ENCODE measurements at places on chromosomes 3 and 15.

- DNase-seq = no peak
Measured at GRCh38 chr3:11588755-11589154, 55.0 kb downstream of the VGLL4 start.

- DNase-seq = no peak
Measured at GRCh38 chr3:123708531-123708930, 123.7 kb upstream of the HACD2 start.

DNA sequence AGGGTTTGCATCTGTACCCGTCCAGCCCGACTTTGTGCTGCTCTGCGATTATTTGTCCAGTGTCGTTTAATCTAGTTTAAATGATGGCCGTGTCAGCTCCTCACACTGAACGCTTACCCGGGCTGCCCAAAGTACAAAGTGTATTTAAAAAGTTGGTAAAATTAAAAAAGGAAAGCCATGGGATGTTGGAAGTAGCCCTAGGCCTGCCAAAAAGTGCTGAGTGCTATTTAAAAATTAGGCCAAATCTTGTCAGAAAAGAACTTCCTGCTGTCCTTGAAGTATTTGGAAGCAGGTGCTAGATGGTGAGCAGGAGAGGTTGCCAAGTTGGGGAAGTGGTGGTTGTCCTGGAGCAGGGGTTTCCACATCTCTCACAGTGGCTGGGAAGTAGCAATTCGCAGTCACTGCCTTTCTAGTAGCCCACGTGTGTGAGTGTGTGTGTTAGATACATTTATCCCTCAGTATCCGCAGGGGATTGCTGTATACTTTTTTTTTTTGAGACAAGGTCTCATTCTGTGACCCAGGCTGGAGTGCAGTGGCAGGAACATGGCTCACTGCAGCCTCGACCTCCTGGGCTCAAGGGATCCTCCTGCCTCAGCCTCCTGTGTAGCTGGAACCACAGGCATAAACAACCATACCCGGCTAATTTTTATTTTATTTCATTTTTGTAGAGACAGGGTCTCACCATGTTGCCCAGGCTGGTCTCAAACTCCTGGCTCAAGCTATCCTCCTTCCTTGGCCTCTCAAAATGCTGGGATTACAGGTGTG, 664 bp downstream of the PPCDC start:
- DNase-seq = no peak

GRCh38 chr15:39819533-39819932, 36.9 kb upstream of the FSIP1 start:
- no peak for DNase-seq

DNA sequence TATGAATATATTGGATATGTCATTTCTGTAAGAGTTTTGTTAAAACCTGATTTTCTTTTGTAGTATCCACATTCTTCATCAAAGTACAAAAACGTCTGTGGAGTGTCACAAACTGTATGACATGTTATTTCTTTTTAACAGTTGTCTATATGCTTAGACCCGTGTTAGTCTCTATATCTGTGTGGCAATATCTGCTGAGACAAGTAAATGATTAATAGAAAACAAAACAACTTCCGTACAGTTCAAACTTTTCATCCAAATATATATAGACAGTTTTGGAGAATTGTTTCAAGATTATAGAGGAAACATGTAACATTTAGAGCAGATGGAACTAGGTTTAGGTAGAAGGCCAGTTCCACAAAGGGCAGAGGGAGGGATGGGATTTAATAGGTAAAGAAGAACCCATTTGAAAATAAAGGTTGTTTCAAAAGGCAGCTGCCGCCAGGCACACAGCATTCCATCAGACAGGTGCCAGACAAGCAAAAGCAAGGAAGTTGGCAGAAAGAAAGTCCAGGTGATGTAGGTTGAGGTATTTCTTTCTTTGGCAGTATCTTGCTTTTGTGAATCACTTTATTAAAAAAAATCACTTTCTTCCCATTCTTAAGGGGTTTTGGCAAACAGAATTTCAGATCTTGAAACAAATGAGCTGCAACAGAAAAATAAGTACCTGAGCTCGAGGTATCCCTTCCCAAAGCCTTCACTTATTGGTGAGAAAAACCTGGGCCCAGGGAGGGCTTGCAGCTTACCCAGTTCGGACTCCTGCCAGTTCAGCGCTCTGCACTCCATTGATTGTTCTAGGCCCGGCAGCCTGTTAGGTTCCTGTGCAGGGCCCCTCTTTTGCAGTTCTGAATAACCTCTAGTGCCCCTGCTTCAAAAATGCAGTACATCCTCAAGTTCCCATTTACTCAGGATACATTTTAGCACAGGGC, 49.0 kb downstream of the LRRN1 start:
- DNase-seq = no peak

- DNase-seq = no peak
Measured at GRCh38 chr3:171178714-171179113, 152.2 kb upstream of the SLC2A2 start.

GRCh38 chr15:39685367-39685766, 97.3 kb downstream of the FSIP1 start:
- no peak for DNase-seq

DNA sequence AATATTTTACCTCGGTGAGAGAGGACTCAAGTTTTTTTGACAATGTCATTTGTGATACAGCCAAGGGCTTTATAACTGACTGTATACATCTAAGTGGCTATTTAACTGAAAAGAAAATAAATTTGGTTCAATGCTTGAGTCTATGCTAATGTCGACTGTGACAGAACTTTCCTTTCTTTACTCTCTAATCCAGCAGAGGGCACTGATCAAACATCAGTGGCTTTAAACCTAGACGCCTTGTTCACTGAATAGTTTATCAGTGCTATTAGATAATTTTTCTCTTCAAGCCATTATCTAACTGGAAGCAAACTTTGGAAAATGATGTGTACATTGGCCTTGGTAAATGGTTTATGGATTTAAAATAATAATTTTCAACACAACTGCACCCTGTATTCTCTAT, 285.1 kb downstream of the CHL1 start:
- no peak for DNase-seq

DNA sequence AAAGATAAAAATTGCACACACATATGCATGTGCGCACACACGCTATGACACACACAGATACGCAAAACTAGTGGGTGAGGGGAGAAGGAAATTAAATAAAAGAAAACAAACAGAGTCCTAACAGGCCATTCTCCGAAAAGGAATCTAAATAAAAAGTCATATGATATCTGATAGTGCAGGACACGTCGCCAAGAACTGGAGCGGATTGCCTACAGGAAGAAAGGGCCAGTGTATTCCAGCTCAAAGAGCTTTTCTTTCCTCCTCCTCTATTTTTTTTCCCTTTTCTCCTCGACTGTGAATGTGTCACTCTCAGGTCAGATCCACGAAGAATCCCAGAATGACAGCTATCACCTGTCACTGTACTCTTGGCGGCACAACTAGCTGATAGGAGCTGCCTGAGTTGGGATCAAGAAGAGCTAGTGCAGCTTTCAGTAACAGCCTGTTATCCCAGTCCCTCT, 157.8 kb downstream of the TIGIT start:
- no peak for DNase-seq

DNA sequence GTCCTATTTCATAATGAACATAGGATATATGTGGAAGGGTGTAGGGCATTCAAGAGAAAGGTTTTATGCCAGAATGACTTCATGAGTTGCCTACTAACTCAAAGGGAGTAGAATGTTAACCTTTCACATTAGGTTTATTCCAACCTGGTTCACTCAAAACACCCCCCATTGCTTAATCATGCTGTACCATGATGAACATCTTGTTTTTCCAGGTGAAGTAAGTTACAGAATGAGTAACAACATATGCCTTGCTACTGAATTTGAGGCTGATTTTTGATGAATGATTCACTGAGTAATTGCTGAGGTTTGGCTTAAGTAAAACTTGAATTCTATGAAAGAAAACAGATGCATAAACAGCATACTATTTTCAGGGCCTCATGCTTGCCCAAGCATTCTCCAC, 5.9 kb upstream of the CLDN16 start:
- no peak for DNase-seq

DNA sequence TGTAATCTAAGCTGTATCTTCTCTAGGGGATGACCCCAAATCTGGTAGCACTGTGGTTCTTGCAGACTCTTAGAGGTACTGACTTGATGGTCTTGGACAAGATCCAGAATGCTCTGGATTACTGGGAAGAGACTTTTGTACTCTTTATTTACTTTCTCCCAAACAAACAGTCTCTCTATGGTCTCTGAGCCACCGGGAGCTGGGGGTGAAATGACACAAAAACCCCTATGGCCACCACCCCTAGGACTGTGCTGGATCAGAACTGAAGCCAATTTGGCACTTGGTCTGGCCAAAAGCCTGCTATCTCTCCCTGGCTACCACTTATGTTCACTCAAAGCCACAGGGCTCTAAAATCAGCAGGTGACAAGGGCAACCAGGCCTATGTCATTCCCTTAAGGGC, 50.2 kb upstream of the SI start:
- no peak for DNase-seq

- no peak for DNase-seq
Measured at GRCh38 chr3:13332158-13332557, 88.0 kb downstream of the NUP210 start.

- no peak for DNase-seq
Measured at GRCh38 chr3:141126661-141127343, 75.7 kb downstream of the SPSB4 start.

DNA sequence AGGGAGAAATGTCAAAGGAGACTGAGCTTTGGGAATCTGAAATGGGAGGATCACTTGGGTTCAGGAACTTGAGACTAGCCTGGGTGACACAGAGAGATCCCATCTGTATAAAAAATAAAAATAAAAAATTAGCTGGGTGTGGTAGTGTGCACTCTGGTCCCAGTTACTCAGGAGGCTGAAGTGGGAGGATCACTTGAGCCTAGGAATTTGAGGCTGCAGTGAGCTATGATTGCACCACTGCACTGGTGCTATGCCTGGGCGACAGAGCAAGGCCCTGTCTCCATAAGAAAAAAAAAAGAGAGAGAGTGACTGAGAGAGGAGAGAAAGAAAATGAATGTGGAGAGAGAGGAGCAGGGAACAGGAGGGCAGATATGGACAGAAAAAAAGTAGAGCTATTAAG, 72.8 kb downstream of the SENP2 start:
- no peak for DNase-seq

DNA sequence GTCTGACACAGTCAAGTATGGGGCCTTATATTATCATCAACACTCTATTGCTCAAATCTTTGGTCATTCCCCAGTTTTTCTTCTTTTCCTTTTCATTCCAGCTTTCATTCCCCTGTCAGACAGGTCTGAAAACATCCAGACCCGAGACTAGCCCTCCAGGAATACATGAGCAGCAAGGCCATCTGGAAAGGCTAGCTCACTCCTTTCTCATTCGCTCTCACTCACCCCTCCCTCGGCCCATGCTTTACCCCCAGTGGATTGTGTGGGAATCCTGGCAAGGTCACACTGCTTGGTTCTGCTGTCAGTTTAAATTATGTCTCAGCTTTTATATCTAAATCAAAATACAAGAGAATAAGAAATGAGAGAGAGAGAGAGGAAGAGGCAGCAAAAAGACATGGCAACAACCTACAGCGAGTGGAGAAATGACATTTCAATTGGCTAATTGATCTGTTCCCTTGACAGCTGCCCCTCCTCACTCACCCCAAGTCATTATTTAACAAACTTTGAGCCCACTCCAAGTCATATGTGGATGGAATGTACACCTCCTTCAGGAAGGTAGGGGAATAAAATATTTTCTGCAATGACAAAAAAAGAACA, 962.2 kb downstream of the TUSC7 start:
- DNase-seq = no peak

GRCh38 chr3:66269411-66269810, 48.6 kb downstream of the SLC25A26 start:
- no peak for DNase-seq

DNA sequence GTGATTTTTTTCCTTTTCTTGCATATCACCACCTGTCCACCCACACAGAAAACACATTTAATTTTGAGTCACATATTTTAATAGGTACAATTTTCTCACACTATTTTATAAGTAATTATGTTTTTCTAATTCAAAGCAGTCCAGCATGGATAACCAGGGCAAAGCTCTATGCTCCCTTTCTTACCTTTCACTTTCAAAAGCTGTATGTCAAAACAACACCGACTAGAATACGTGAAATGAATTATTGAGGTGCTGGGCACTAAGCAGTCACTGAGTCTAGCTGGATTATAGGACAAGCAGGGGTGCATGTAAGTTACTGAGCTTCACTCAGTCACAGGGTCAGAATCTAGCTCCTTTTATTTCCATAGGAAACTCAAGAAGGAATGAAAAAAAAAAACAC, 60.6 kb downstream of the LSAMP start:
- DNase-seq = no peak

DNA sequence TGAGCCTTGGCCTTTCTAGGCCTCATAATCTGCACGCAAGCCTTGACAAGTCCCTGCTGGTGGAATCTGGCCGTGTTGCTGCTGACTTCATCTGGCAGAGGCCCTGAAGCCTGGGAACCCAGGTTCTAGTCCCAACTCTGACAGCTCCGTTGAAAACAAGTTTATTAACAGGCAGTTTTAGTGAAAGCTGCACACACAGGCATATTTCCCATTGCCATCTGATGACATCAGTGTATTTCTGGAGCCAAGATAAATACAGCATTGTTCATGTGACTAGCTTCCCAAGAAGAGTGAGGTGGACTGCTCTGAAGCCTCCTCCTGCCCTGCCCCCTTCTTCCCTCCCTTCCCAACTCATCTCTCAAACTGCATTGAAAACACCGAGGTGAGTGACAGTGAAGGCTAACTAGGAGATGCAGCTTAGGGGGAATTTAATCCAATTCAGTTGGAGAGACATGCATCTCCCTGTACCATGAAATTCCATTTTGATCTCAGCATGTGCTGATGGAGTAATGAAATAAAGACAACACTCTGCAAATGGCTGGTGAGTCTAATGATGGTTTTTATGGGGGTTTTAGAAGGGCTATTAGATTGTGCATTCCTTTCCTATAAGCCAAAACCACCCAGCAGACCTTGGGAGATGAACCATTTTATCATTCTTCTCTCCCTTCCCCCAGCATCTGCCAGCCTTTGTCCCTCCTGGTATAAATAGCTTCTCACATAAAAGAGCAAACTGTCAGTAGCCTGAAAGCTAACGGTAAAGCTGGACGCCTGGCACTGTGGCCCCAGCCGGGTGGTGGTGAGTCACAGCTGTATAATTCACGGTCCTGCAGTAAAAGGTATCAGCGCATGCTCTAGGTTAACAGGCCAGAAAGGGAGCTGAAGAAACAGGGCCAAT, 38.0 kb downstream of the PRICKLE2 start:
- DNase-seq = no peak

DNA sequence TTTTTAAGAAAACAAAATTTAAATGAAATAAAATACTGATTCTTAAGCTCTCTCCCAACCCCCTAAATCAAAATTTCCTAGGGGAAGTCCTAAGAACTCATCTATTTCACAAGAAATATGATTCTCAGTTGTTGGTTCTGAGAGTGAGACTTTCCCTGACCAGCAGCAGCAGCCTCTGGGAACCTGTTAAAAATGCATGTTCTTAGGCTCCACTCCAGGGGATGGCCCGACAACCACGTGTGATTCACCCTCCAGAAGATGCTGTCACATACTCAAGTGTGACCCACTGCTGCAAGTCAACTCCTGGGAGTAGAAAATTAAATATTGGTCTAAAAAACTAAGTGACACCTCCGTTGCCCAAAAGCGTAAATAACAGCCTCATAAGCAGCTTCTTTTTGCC, 343.2 kb upstream of the NR2F2 start:
- no peak for DNase-seq
